Activated CD4-positive, alpha-beta T cell treated with anti-CD3 and anti-CD28 coated beads, Interleukin-2, amount 50 U/mL, for 24 hours (primary cell): ENCODE measurements at places on chromosomes 13 and 19.

DNA sequence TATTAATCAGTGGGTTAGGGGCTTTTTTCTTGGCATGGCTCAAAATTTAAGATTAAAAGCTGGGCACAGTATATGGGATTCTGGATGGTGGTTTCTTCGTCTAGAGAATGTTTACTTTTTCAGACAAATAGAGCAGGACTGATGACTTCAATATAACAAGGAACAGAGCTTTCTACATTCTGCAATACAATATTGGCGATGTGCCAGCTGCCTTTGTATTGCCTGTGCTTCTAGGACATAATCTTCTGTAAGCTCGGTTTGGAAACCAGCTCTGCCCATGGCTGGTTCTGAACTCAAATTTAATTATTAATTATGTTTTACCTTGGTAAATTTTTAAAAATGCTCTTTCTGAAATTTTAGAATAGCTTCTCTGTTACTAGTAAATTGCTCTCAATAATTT is 139.1 kb upstream of the TRPC4 start:
- no peak for DNase-seq

- no peak for DNase-seq
These were observed 107.0 kb downstream of the KL start for GRCh38 chr13:33123066-33123859.

DNA sequence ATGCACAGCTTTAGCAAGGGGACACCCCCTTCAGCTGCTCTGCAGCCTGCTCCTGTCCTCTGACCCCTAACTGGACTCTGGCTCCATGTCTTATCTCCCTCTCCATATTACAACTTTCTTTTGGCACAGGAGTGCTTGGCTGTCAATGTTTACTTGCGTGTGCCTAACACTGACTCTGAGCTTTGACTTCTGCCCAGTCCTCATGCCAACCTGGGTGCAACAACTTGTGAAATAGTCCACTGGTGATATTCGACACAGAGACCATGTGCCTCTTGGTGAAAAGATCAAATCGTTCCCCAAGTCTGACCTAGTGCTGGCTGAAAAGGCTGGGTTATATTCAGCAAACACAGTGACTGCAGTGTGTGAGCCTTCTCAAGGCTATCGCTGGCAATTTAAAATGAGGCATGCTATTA is 34.1 kb upstream of the KLF12 start:
- DNase-seq = no peak

- no peak for DNase-seq
These were observed 758 bp upstream of the ZNF888 start for GRCh38 chr19:52923778-52924593.

DNA sequence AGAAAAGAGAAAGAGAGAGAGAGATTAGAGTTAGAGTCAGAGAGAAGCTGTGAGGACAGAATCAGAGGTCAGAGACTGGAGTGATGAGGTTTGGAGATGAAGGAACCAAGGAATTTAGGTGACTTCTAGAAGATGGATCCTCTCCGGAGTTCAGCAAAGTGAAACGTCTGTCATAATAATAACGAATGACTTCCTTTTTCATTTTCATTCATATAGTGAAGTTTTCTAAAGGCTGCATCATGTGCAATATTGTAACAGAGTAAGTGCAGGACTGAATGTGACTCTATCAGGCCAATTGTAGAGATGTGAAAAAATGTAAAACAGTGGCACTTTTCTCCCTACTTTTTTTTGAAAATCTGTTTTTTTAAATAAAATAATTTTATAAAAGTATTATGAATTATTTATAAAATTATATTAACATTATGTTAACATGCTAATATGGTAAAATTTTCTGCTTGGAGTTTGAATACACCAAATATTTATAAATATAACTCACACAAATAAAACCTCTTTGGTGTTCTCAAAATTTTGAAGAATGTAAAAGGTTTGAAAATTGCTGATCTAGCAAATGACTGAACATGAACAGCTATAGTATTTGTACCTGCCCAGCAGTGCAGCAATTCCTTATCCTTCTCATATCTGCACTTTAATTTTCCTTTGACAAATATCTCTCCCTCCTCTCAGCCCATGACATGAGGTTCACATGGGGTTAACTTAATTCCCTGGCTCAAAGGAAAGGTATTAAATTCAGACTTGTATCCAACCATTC is 4.2 kb upstream of the TNFSF11 start:
- no peak for DNase-seq
